ENCODE measurements at places on chromosomes 11 and 22. TPM values are rescaled to one million over a fixed set of nuclear protein-coding genes. Genes with fewer than 3 reads are reported as not detected.
A peak's percentile ranks its signal among the peaks of the same experiment; 100 is the strongest.

- DNase-seq: no peak
These were observed 65.2 kb downstream of the CD82 start for GRCh38 chr11:44630511-44631210.

DNA sequence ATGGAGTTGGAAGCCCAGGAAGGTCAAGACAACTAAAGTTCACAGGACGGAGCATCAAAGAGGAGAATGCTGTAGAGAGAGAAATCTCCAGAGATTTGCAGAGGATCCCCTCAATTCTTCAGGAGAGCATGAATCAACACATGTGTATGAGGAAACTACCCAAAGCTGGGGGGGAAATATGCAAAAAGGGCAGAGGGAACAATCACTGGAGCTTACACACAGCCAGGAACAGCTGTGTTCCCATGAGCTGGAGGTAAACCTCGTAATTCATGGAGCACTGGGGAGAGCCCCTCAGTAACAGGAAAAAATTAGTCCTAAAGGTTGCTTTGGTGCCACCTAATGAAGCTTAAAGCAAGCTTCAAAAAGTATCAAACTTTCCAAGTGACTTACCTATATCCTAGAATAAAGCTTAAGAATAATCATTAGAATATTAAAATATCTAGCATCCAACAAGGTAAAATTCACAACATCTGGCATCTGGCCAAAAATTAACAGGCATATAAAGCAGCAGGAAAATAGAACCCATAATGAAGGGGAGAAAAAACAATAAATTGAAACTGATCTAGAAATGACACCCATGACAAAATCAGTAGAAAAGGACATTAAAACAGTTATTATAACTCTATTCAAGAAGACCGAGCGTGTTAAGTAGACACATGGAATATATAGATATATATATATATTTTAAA, 134.2 kb downstream of the STK33 start:
- no peak for DNase-seq

DNA sequence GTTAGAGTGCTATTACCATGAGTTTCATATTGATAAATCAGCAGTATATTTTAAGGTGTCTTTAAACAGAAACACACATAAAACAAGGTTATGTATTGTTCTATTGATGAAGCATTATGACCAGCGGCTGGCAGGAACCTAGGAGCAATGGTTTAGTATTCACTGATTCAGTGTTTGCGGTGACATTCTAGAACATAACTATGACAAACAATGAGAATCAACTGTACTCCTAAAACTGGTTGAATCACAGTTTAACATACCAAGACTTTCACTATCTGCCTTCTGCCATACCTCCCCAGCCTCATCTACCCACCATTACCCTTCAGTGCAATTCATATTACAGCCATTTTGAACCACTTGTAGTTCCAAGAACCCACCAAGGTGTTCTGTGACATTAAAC, 8.8 kb downstream of the HOATZ start:
- DNase-seq: no peak

DNA sequence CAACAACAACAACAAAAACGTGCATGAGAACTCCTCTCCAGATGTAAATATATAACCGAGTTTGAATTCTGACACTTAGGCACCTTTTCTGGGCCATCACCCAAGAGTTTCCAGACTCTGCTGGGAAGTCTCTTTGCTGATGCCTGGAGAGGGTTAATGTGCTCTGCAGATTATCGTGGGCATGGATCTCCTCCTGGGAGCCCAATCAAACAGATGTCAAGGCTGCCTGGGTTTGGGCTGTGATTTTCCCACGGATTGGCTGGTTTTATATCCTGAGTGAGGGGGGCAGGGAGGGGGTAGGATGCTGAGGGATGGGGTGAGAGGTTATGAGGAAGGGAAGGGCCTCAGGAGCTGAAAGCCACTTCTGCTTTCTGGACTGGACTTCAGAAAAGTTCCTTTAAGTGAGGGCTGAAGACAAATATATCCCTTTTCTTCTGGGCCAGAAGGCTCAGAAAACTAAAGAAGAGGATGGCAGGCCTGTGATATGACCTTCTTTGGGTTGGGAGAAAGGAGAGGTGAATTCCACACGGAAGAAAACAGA, 4.2 kb downstream of the ELF5 start:
- no peak for DNase-seq

DNA sequence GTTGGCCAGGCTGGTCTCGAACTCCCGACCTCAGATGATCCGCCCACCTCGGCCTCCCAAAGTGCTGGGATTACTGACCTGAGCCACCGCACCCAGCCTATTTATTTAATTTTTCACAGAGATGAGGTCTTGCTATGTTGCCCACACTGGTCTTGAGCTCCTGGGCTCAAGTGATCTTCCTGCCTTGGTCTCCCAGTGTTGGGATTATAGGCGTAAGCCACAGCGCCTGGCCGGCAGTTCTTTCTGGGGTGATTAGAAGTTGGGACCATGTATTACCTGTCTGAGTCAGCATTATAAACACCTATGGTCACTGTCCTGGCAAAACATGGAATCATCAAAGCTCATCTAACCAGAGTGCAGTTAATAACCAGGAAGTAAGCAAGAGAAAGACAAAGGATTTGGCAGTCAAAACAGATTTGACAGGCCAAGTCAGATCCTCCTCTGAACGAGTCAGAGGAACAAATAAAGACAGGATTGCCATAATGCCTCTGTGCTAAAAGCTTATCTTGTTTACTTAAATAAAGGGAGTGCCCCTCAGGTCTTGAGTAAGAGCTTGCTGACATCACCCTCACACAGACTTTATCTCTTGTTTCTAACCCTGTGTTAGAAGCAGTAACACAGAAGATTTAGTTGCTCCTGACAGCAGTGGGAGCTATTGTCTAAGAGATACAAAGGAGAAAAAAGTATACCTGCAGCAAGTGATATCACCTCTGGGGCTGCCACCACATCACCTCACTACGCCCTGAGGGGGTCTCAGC, 3.7 kb downstream of the SERPIND1 start:
- DNase-seq: no peak

DNA sequence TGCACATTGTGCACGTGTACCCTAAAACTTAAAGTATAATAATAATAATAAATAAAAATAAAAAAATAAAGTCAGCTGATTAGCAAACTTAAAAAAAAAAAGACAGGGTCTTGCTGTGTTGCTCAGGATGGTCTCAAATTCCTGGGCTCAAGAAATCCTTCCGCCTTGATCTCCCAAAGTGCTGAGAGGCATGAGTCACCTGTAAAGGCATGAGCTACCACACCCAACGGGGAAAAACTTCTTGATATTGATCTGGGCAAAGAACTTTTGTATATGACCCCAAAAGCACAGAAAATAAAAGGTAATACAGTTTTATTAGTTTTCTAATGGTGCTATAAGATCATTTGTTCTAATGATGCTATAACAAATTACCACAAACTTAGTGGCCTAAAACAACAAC, 46.1 kb downstream of the ENTHD1 start:
- DNase-seq: no peak

- DNase-seq: no peak
These were observed 56.9 kb upstream of the CSNK2A3 start for GRCh38 chr11:11409901-11410300.

DNA sequence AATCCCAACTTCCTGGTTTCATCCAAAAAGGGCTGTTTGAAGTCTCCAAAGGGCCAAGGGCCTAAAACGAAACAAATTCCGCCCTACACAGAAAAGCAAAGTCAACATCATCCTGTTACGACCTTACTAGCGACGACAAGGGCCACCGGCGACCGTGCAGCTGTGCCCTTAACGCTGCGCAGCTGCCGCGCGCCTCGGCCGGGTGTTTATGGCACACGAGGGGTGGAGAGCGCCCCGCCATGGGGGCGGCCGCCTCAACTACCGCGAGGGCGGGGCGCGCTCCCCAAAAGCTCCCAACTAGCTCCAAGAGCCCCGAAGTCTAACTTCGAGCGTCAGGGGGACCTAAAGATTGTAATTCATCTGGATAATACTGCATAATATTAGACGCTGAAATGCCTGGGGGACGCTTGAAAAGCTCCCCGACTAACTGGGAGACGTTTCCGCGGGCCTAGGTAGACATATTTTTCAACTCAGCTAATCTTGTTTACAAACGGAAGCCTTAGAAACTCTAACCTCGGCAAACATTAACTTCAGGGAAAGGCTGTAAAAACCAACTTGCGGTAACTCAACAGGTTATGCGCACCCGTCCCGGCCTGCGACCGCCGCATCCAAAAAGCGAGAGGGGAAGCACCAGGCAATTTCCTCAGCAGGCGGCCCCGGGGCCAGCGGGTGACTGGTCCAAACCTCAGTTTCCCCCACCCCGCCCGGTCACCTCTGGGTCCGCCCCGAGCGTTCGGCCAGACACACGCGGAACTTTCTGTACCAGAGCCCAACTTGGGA, 694 bp downstream of the TMEM123 start:
- peak; percentile 90 for DNase-seq

DNA sequence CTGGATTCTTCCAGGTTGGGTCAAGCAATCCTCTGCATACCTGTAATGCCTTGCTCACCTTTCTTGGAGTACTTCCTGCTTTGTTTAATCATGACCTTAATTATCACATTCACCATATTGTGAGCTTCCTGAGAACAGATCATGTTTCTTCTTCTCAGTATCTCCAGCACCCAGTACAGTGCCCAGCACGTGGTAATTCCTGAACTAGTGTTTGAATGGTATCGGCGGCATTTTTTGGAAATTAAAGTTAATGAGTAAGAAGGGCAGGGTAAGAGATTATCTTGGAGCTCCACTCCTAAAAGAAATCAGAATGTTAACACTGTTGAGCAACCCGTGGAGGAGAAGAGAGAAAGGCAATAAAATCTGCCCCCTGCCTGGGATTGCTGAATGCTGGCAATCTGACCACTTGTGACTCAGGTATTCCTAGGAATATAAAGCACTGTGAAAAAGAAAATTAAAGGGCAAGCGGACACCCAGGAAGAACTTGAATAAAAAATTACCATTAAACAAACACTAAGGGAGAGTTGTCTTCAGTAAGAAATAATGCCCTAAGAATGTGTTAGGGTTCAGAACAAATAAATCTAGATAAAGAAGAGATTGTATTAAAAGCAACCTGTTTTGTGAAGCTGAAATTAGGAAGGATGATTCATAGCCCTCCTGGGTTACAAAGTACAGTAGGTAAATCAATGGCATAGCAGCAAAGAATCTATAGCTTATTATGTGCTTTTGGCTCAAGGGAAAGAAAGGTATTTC, 92.9 kb downstream of the PDHX start:
- DNase-seq: no peak

GRCh38 chr22:27452245-27452644, 349.3 kb downstream of the MN1 start:
- DNase-seq: no peak

DNA sequence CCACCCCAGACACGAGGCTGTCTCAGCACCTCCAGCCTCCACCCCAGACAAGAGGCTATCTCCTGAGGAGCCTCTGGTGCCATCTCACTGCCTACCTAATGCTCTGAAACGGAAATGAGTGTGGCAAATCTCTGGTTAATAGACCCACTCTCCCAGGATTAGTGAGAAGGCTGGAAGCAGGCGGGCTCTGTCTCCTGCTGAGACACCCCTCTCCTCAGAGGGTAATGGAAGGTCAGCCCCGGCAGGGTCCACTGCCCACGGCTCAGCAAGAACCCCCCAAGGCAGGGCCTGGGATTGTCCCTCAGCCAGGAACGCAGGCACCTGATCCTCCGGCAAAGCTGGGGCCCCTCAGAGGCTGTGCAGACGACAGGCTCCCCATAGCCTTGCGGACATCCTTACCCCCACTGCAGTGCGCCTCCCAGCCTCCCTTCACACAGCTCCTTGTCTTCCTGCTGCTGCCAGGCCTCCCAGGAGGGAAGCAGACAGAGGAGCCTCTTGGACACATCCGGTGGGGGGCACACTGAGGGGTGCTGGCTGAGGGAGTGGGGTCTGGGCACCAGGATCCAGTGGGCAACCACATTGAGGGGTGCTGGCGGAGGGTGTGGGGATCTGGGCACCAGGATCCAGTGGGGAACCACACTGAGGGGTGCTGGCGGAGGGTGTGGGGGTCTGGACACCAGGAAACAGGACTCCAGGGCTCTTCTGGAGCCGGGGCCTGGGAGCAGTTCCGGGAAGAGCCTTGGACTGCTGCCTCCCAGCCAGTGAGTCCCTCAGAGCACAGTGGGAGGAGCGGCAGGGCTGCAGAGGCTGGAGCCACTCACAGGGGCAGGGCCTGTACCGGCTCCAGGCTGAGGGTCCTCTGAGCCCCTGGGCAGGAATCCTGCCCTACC, 13.1 kb downstream of the CHID1 start:
- no peak for DNase-seq

DNA sequence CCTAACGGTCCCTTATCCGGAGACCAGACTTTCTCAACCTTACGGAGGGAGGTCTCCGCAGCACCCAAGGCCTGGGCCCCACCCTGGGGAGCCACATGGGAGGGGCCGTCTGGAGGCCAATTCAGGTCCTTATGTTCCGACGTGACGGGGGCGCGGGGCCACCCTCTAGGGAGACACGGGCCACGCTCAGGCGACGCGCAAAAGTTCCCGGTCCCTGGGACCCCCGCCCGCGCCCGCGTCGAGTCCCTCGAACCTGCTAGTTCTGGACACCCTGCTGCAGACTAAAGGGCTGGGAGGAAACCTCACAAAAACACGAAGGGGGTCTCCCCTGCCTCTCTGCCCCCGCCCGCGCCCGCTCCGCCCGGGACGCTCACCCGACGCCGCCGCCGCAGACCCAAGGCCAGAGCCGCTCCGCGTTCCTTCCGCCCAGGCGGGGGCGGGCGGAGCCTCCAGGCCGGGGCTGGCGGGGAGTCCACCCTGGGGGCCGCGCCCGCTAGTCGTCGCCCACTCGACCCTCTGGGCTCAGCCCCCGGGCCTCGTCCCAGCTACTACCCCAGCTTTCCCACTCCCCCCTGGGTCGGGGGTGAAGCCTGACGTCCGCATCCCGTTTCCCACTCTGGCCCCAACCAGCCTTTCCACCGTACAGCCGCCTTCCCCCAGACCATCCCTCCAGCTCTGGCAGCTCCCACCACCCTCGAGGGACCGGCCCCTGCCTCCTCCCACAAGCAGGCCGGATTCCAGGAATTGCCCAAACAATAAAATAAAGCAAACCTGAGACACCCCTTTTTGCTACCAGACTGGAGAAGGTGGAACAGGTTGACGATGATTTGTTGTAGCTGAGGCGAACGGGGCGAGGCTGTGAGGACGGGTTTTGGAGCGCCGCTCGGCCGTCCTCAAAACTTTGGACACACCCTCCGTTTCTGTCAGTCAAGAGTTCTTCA, 2.7 kb downstream of the RNH1 start:
- no peak for DNase-seq

GRCh38 chr11:101909087-101909486, 5.7 kb upstream of the CEP126 start:
- no peak for DNase-seq

- DNase-seq: no peak
These were observed 11.4 kb downstream of the PAX6 start for GRCh38 chr11:31799435-31800397.

Gene RASD2
- total RNA-seq: not detected

Gene OR6Q1
- total RNA-seq: not detected

Gene ALDH3B2
- not detected for total RNA-seq

Gene SLC25A45
- 19.4 TPM for total RNA-seq

Gene TMEM86A
- 0.93 TPM for total RNA-seq

Gene APLNR
- total RNA-seq: not detected

Gene CATSPER1
- not detected for total RNA-seq
